ENCODE measurements at places on chromosomes 16 and 17. TPM values are rescaled to one million over a fixed set of nuclear protein-coding genes. Genes with fewer than 3 reads are reported as not detected.

Gene C16orf96
- total RNA-seq = not detected

Gene TAC4
- not detected for total RNA-seq

Gene CCR7
- not detected for total RNA-seq

Gene KIF19
- total RNA-seq = 0.12 TPM

Gene CRISPLD2
- total RNA-seq = 21.6 TPM

Gene SCGB1C2
- total RNA-seq = not detected

All from Daoy (cell line).